Omental fat pad (tissue), 4 donors: ENCODE measurements at places on chromosomes 12 and 14.

DNA sequence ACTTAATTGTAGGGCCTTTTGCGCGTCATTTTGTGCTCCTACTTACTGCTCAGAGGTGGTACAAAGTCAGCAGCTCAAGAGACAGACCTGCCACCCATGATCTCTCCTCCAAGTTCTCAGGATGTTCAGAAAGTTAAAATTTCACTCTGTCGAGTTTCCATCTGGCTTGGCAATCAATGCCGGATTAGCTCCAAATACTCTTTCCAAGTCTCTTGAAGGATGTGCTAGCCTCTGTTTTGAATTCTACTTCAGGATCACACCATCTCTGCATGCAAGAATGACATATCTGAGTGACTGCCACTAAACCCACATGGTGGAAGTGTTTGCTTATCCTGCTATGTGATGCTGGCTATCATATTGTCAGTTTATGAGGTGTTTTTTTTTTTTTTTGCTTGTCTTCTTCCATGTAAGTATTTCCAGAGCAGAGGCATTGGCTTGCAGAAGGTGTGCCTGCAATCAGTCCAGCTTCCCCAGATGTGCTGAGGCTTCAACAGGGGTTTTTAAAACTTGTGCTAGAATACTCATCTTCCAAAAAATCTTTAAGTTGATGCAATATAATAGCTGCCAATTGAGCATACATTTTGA, 125.6 kb downstream of the RGS6 start:
- DNase-seq = no peak

GRCh38 chr12:85275374-85275773, 4.6 kb upstream of the ALX1 start:
- DNase-seq = no peak

DNA sequence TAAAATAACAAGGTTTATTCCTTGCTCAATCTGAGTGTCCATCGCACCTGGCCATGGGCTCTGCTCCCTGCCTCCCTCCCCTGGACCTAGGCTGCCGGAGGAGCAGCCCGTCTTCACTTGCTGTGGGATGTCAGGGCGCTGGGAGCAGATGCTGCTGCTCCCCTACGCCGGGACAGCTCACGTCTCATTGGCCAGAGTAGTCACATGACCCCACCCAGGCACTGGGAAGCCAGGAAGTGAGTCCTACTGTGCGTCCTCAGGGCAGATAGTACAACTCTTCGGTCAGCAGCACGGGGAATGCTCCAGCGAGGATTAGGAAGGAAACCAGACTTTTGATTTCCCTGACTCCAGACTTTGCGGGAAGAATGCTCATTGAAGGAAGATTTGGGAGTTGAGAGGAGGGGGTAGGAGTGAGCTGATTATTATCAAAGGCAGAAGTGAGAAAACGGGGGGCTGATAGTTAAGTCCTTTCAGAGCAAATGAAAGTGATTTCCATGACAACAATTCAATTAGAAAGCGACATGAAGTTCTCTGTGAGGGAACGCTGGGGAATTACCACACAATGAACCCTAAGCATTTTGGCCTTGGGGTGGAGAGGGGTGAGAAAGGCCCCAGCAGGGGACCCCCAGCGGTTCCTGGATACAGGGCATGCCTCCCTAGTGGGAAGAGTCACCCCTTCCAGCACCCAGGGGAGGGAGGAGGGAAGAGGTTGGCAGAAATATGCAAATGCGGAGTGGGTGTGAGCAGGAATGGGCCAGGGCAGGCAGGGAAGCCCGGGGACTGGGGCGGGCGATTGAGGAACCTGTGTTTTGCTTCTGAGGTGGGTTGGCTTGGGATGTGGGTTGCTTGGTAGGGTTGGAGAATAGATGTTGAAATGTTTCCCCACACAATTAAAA, 215.5 kb downstream of the AACS start:
- DNase-seq = no peak

DNA sequence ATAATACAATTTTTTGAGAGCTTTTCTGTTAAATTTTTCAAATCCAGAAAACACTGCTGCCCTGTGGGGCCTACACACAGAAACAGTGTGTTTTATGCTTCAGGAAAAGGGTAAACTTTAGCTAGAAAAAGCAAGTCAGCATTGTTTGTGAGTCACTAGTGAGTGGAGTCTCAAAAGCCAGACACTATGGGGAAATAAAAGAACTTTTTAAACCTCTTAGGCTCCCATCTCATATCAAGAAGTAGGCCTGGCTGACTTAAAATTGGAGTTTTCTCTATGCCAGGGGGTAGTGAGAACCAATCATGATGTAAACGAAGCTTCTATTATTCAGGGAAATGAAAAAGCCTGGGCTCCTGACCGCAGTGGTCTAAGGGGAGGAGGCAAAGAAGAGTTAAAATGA, 12.6 kb downstream of the GPR65 start:
- no peak for DNase-seq

DNA sequence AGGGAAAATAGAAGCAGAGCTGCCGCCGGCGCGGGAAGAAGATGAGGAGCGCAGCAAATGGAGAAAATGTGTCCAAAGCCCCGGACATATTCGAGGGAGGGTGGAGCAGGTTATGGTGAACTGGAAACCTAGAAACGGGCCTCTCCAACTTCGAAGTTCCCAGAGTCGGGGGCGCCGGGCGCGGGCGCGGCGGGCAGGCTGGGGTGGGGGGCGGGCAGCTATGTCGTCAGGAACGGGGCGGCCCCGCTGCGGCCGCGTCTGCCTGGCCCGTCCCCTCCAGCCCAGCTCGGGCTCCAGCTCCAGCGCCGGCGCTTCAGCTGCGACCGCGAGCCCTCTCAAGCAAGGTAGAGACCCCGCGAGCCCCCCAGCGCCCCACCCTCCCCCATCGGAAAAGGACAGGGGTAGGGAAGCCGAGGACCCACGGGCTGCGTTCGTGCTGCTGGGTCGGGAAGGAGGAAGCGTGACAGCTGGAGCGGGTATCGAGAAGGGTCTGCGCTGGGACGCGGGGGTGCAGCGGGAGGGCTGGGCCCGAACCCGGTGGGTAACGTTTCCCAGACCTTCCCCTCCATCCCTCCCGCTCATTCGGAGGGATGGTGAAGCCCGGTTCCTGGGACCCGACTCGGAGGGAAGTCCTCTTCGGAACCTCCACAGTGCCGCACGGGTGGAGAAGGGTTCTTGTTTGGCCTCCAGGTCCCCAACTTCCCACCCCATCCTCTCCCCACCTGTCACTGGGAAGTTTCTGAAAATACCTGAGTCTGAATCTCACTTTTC, 1.0 kb downstream of the DGKA start:
- DNase-seq = no peak

- no peak for DNase-seq
These were observed 94.3 kb downstream of the RFLNA start for GRCh38 chr12:124389138-124389724.

DNA sequence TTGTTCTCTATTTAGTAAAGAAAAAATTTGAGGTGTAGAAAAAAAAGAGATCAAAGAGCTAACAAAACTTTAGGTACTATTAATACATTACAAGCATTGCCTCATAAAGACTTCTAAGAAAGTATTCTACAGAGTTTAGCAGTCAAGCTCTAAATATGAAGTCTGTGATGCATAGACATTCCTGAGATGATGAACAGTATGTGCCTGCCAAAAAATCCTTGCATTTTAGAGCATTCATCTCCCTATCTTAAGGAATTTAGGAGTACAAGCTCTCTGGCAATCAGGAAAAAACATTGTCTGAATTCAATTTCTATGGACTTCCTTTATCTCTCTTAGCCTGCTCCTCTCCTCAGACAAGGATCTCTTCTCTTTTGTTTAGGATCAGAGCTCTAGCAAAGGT, 202.6 kb upstream of the LRFN5 start:
- no peak for DNase-seq

- no peak for DNase-seq
These were observed 57.2 kb upstream of the CAPRIN2 start for GRCh38 chr12:30811966-30812365.

DNA sequence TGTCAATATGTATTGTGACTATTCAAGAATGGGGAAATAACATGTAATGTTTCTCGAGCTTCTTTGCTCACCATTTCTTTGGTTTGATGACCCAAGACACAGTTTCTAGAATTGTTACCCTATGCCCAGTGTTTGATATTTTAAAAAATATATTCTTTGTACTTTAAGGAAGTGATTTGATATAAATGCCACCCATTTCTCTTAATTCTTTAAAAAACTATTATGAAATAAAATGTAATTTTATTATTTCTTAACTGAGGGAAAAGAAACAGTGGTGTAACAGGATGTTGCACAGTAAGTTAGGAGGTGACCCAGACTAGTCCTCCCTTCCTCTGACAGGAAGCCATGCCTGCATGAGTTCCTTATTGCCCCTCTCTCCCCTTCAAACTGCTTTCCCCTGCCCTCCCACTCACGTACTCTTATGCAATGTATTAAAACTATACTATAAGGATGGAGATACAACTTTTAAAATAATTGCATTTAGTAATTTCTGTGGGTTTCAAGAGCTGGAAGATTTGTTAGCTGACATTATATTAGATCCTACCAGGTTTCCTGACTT, 279.4 kb downstream of the TMTC2 start:
- DNase-seq = no peak

GRCh38 chr14:76784266-76784874, 23.1 kb downstream of the VASH1 start:
- no peak for DNase-seq

- DNase-seq = no peak
These were observed 978.4 kb downstream of the BCL11B start for GRCh38 chr14:98293576-98293975.

DNA sequence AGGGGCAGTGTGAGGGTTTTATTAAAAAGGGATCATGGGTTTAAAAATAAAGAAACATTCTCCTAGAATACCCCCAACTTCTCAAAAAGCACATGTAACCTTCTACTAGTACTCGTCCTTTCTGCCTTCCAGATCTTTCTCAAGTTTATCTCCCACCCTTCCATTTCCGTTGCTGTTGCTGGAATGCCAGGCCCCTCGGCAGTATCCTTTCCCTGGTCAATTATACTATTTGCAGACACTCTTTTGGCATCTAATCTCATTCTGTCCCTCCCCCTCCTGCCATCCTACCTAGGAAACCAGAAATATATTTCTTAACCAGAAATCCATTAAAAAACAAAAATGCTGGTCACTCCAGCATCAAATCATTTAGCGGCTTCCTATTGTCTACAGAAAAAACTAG, 198.2 kb upstream of the ATP2B1 start:
- DNase-seq = no peak

DNA sequence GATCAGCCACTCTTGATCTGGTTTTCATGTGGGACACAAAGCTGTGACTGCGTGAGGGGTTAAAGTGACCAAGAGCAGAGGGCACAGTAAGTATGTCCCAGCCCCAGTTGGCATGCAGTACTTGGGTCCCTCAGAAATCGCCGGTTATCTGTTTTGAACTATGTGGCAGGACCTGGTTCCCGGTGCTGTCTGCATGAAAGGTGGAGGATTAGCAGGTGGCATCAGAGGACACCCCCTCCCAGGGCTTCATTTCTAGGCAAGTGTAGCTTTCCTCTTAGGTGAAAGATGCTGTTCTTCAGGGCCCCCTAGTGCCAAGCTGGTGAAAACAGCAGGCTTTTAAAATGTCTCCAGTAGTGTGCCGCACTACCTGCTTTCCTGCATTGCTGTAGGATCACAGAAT, 57.1 kb downstream of the ATG14 start:
- no peak for DNase-seq

DNA sequence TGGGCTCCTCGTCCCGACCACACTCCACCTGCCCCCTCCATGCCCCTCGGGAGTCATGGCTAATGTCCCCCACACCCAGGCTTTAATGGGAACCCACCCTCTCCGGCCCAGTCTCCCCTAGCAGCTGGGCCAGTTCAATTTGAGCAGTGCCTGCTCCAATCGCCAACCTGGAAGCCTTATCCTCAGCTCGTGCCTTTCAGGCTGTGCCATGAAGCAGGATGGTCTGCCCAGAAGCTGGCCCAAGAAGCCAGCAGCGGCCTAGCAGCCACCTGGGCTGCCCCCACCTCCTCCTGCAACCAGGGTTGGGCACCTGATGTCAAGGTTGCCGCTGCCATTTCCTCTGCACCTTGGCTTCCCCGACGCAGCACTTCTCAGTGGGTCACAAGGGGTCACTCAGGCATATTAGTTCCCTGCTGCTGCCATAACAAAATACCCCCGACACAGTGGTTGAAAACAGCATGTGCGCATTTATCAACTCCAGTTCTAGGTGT, 2.3 kb upstream of the CLBA1 start:
- DNase-seq = no peak

- DNase-seq = no peak
These were observed 303.5 kb upstream of the NPAS3 start for GRCh38 chr14:32635061-32635719.

DNA sequence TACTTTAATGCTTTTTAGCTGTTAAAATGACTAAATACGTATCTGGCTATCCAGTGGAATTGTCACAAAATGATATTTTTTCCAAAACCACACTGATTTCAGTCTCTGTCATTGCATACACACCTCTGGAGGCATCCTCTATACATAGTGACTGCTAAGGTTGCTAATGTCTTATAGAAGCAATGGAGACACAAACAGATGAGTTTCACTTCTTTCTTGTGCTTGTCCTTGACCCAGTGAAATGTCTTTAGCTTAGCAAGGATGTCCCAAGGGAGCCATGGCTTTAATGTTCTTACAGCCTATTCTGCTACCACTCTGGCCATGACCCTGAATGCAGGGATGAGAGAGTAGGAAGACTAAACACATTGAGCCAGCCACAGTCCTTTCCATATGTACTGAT, 90.3 kb downstream of the TPH2 start:
- no peak for DNase-seq

DNA sequence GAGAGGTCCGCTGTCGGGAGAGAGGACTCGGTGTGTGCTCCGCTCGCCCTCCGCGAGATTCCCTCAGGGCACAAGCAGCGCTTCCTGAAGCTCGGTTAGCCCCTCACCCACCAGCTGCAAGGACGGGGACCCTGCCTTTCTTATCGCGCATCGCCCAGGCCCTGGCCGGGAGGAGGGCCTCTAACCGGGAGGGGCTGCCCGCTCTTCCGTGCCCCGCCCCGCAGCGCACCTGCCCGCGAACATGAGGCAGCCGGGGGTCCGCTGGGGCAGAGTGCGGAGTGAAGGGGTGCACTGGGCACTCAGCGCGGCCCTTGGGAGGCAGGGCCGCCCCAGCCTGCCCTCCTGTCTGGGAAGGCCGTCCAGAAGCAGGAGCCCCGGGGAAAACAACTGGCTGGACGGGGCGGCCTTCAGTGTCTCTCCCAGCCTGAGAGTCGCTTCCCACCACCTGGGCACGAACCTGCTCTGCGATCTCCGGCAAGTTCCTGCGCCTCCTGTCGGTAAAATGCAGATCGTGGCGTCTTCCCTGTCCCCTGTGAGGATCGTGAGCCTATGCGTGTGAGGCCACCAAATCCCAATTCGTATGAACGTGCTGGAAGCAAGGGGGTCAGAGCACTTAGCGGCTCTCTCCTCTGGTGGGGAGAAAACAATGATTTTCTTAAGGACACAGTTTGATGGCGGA, 28.0 kb upstream of the ADIPOR2 start:
- DNase-seq = no peak

GRCh38 chr14:38261620-38262019, 5.7 kb upstream of the CLEC14A start:
- no peak for DNase-seq

- DNase-seq = no peak
These were observed 157.9 kb downstream of the ZNF664 start for GRCh38 chr12:124130691-124131591.

DNA sequence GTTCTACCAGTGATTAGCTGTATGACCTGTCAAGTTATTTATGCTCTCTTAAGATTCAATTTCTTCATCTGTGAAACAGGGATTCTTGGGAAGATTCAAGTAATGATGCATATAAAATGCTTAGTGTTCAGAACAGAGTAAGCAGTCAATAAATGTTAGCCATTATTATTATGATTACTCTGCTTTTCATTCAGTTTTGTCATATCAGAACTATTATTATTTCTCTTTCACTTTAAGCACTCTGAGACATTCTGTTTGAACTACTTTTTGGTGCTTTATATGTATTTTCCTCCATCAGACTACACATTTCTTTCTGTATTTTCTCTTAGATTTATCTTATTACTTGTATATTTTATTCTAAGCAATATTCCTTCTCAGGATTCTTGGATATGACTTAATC, 81.2 kb downstream of the CFAP54 start:
- no peak for DNase-seq
